Fibroblast of skin of abdomen (primary cell): ENCODE measurements at places on chromosomes 3 and 15.

DNA sequence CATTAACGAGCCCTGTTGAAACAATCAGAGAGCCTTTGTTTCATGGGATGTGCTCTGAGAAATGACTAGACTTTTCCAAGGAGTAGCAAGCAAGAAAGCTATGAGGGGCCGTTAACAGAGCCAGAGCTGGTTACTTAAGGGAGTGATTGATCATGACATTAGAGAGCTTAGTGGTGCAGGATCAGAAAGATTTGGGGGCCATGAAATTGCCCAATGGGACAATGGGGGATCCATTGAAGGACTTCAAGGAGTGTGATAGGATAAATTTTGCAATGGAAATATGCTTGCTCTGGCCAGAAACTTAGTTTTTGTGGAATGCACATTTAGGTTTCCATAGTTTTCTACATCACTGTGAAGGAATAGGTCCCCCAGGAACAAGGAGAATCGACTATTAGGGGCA is 45.6 kb downstream of the LRRC3B start:
- DNase-seq: no peak

DNA sequence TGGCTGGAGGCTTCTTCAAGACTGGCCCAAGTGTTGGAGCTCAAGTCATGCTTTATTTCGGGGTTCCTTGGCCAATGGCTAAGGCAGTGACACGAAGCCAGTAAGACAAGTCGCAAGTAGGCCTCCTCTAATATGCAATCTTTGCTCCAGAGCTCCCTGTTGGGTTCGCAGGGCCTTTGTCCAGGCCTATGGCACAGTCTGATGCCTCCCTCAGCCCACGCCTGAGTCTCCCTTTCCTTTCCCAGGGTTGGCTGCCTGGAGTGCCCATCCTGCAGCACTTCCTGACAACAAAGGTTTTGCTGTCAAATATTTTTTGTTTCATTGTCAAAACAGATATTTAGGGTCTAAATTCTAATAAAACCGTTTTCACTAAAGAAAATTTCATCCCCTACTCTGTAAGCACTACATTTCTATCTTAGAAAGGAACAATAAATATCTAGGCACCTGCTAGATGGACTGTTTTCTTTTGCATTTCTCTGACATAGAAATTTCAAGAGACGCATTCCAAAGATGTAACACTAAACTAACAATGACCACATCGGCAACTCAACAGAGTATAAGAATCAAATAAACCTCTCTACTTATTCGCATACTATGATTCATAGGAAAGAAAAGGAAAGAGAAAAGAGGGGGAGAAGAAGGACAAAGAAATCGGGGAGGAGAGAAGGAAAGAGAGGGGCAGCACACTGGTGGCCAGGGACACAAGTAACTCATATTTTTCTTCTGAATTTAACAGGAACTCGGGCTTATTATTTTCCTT is 393.1 kb upstream of the ATP11B start:
- no peak for DNase-seq

- no peak for DNase-seq
Observed at GRCh38 chr3:140723576-140723975, 45.7 kb downstream of the TRIM42 start.

GRCh38 chr3:102450976-102451375 is 16.2 kb downstream of the ZPLD1 start:
- peak; percentile 3 for DNase-seq

DNA sequence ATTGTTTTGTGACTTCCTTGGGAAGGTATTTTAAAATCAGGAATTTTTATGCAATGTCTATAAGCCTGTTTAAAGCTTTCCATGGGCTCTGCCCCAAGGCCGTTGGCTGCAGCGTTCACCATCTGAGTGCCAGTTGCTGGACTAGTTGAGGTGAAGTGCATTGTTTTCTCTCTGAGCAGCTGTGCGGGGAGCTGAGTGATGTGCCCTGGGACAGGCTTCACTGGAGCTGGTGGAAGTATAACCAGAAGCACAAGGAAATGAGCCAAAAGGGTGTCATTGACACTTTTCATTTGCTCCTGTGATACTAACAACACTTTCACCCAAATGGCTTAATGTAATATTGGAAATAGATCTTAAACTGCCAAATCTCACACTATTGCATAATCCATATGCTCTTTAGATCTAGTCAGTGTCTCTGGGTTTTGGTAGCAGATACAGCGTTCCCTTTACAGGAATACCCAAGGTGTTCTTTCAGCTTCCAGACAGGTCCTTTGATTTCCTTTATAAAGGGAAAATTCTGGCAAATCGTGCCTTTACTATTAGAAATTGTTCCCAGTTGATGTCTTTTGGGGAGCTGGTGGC is 29.2 kb downstream of the APH1B start:
- no peak for DNase-seq

- DNase-seq: peak; percentile 13
Observed at GRCh38 chr3:112445839-112446238, 53.4 kb downstream of the BTLA start.
